Panc1 (cell line): ENCODE measurements at places on chromosomes 16 and 17. TPM values are rescaled to one million over a fixed set of nuclear protein-coding genes. Genes with fewer than 3 reads are reported as not detected.
A peak's percentile ranks its signal among the peaks of the same experiment; 100 is the strongest.

GRCh38 chr16:3655030-3655395 is 522 bp downstream of the DNASE1 start:
- H3K4me3 ChIP-seq: no peak overlapping the region
- no peak for DNase-seq
- no peak overlapping the region for H3K27ac ChIP-seq
- peaks cover 17% of the 10 kb centered on the region for H3K4me1 ChIP-seq

GRCh38 chr17:79647456-79647915 is 36.6 kb upstream of the RBFOX3 start:
- no peak overlapping the region for H3K27ac ChIP-seq
- no peaks in the 10 kb centered on the region for H3K4me1 ChIP-seq
- H3K27me3 ChIP-seq: peaks cover 14% of the 10 kb centered on the region

The HIC1 gene
- total RNA-seq: 1.4 TPM

DNA sequence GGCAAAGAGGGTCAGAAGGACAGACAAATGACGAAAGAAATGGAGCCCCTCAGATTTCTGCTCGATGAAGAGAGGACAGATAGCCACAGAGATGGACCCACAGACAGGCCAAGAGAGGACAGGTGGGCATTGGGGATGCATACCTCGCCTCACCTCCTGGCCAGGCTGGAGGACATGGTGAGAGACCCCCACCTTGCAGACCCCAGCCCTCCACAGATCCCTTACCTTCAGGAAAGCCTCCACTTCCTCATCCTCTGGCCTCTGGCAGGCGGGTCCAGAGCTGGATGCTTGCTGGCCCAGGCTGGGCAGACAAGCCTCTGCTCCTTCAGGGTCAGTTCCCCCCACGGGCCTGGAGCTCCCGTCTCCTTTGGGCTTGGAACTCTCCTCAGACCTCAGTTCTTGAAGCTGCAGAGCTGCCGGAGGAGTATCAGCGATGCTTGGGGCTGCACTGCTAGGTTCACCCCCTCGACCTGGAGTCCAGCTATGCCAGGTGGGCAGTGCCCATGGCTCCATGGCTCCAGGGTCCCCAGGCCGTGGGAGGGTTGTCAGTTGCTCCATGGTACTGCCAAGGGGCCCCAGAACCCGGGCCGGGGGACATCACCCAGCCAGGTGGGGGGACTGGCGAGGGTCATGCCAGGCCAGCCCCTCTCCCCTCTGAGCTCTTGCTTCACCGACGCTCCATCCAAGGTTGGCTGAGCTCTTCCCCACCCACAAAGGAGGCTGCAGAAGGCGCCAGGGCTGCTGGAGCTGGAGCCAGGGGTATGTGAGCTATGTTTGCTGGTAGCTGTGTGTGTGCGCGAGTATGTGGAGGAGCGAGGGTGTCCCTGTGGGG is 1.0 kb downstream of the TSPOAP1 start:
- no peaks in the 10 kb centered on the region for H3K36me3 ChIP-seq
- no peak overlapping the region for H3K4me3 ChIP-seq
- no peaks in the 10 kb centered on the region for H3K4me1 ChIP-seq
- no peaks in the 10 kb centered on the region for H3K27me3 ChIP-seq

DNA sequence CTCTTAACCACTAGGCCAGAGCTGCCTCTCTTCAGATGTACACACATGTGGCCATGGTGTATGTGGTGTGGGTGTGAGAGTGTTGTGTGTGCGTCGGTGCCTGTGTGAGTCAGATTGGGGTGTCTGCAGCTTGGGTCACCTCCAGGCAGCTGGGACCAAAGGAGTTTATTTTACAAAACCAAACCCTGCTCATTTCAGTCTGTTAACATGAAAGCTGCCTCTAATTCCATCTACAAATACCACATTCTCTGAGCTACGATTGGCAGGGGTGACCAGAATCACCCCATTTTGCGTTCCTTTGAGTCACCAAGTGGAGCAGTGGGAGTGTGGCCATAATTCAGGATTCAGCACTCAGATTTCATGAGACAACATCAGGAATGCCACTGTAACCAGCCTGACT is 105.3 kb downstream of the IRX5 start:
- no peaks in the 10 kb centered on the region for H3K4me1 ChIP-seq
- H3K27ac ChIP-seq: no peak overlapping the region
- DNase-seq: no peak
- no peaks in the 10 kb centered on the region for H3K27me3 ChIP-seq

The ZNHIT3 gene
- 16.8 TPM for total RNA-seq

The SLC16A11 gene
- not detected for total RNA-seq

The KRT33A gene
- not detected for total RNA-seq

GRCh38 chr17:26963163-26963503 is 330.8 kb upstream of the WSB1 start:
- H3K36me3 ChIP-seq: no peaks in the 10 kb centered on the region
- H3K27ac ChIP-seq: no peak overlapping the region
- H3K27me3 ChIP-seq: no peaks in the 10 kb centered on the region
- no peak overlapping the region for H3K4me3 ChIP-seq
- no peak for DNase-seq
- no peaks in the 10 kb centered on the region for H3K4me1 ChIP-seq

DNA sequence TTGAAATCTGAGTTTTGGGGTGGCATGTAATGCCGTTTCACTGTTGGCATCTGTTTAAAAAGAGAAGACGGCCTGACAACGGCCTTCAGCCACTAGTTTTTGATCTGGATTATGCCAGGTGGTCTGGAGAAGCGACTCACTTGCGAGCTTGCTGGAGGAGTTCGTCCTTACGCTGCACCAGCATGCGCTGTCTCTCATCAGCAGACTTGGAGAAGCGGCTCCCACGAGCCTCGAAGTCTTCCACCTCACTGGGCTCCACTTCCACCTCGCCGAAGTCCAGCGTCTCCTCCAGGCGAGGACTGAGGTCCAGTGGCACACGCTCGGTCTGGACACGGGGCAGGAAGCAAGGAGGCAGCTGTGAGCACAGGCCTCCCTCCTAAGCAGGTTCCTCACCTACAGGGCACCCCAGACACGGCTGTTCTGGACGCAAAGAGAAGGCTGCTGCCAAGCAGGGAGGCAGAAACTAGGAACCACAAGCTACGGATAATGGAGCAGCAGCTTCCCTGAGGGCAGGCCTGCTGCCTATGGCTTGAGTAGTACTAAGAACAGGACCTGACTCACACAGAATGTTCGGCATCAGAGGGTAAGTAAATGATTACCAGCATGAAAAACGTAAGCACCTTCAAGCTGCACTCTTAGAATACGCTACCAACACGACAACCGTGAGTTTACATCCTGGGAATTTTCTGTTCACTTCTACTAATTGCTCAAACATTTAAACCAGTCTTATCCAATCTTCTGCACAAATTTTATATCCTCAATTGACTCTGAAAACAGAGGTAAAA is 61.4 kb downstream of the AMFR start:
- H3K4me3 ChIP-seq: no peak overlapping the region
- no peaks in the 10 kb centered on the region for H3K36me3 ChIP-seq
- H3K27ac ChIP-seq: no peak overlapping the region
- H3K4me1 ChIP-seq: no peaks in the 10 kb centered on the region

The TM4SF5 gene
- not detected for total RNA-seq

The EFNB3 gene
- 2.5 TPM for total RNA-seq

The IKZF3 gene
- 0.59 TPM for total RNA-seq

The KRTAP2-1 gene
- total RNA-seq: not detected

DNA sequence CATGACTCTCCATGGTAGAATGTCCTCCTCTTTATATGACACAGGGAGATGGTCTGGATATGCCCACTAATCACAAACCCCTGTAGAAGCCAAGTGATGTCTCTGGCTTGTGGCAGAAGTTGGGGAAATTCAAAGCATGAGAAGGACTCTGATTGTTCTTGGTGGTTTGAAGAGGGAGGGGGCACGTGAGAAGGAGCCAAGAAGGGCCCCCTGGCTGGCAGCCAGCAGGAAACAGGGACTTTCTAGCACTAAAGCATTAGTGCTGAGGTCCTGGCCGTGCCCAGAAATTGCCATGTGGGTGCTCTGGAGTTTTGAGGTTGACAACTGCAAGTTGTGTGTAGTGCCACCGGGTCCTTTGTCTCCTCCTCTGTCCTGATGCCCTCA is 199.9 kb downstream of the LGALS9B start:
- H3K36me3 ChIP-seq: no peaks in the 10 kb centered on the region
- DNase-seq: no peak
- H3K4me1 ChIP-seq: no peaks in the 10 kb centered on the region
- H3K27ac ChIP-seq: no peak overlapping the region
- H3K27me3 ChIP-seq: no peaks in the 10 kb centered on the region
- H3K4me3 ChIP-seq: no peak overlapping the region

- H3K27ac ChIP-seq: no peak overlapping the region
- DNase-seq: no peak
- no peak overlapping the region for H3K4me3 ChIP-seq
- H3K27me3 ChIP-seq: no peaks in the 10 kb centered on the region
- no peaks in the 10 kb centered on the region for H3K36me3 ChIP-seq
Observed at GRCh38 chr16:76931186-76931585, 259.8 kb upstream of the MON1B start.

- H3K4me3 ChIP-seq: peak overlapping the region; percentile 64
- peaks cover 28% of the 10 kb centered on the region; the same call in 1 of the 2 replicates for H3K4me1 ChIP-seq
- H3K27me3 ChIP-seq: no peaks in the 10 kb centered on the region
- no peak for DNase-seq
- H3K27ac ChIP-seq: no peak overlapping the region
Observed at GRCh38 chr17:64661726-64661975, 456 bp downstream of the SMURF2 start.

- H3K27ac ChIP-seq: peak overlapping the region; percentile 62
- DNase-seq: no peak
Observed at GRCh38 chr16:22296225-22297113, 740 bp upstream of the POLR3E start.

- H3K27ac ChIP-seq: no peak overlapping the region
- DNase-seq: no peak
- no peak overlapping the region for H3K4me3 ChIP-seq
Observed at GRCh38 chr17:39014044-39014794, 47.0 kb upstream of the FBXO47 start.

DNA sequence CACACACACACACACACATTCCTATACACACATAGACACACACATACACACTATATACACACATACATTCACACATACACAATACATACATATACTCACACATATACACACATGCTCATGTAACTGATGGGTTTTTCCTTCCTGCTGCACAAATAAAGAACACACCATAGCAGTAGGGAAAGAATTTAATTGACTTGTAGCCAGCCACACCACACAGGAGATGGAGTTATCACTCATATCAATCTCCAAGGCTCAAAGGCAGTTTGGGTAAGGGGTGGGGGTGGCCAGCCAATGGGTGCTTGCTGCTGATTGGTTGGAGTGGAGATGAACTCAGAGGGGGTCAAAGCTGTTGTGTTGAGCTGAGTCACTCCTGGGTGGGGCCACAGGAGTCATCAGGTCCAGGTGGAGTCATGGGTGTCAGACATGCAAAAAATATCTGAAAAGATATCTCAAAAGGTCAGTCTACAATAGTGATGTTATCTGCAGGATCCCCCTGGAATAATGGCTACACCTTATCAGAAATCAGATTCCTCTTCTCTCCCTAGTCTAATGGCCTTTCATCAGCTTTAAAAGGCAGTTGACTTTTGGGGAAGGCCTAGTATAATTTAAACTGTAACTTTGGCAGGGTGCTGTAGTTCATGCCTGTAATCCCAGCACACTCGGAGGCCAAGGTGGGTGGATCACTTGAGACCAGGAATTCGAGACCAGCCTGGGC is 46.1 kb downstream of the WSB1 start:
- H3K27me3 ChIP-seq: no peaks in the 10 kb centered on the region
- no peak overlapping the region for H3K4me3 ChIP-seq

The DPEP3 gene
- total RNA-seq: not detected

The KRT12 gene
- not detected for total RNA-seq

The CENPX gene
- 187 TPM for total RNA-seq

DNA sequence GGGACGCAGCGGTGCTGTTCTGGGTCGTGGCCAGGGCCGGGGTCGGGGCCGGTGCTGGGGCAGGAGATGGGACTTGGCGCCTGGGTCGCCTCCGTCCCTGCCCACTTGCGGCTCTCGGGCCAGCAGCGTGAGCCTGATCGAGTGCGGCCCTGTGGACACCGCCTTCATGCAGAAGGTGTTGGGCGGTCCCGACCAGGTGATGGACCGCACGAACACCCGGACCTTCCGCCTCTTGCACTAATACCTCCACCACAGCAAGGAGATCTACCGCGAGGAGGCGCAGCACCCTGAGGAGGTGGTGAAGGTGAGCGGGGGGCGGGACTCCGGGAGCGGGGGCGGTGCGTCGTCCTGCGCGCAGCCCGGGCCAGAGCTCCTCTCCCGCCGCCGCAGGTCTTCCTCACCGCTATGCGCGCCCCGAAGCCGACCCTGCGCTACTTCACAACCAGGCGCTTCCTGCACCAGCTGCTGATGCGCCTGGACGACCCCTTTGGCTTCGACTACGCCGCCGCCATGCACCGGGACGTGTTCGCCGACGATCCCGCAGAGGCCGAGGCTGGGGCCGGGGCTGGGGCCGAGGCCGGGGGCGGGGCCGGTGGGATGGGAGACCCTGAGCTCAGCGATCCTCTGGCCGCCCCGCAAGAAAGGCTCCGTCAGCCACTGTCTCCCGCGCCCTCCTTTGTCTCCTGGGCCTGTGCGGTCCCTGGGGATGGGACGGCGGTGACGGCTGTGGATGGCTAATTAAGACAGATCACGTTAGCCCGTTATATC is 4.5 kb upstream of the HSD17B1 start:
- H3K27me3 ChIP-seq: no peaks in the 10 kb centered on the region
- H3K4me3 ChIP-seq: peak overlapping the region; percentile 52
- H3K27ac ChIP-seq: peak overlapping the region; percentile 26
- DNase-seq: no peak
- no peaks in the 10 kb centered on the region for H3K36me3 ChIP-seq

- H3K27ac ChIP-seq: no peak overlapping the region
- no peak overlapping the region for H3K4me3 ChIP-seq
- H3K4me1 ChIP-seq: no peaks in the 10 kb centered on the region
Observed at GRCh38 chr17:43857957-43858600, 11.1 kb downstream of the CD300LG start.

DNA sequence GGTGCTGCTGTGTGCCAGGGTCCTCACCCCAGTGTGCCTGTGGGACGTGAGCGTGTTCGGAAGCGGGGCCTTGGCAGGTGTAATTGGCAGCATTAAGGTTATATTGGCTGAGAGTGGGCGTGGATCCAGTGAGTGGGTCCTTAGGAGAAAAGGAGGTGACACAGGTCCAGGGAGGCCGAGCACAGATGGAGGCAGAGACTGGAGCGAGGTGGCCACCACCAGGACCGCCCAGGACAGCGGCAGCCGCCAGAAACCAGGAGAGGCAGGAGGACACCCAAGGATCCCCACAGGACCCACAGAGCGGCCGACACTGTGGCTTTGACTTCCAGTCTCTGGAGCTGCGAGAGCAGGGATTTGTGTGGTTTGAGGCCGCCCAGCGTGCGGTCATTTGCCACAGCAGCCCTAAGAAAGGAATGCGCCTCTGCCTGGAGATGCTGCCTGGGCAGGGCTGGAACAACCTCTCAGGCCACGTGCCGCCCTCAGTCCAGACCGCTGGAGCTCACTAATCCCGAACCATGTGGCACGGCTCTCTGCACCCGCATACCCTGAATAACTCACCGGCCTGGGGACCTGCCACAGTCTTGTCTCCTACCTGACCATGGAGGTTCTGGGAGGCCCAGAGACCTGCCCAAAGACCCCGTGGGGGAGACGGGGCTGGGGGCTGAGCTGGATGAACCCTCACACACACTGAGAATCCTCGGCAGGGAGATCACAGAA is 45.4 kb downstream of the SOX8 start:
- no peaks in the 10 kb centered on the region; the same call in 1 of the 2 replicates for H3K27me3 ChIP-seq
- no peak overlapping the region for H3K4me3 ChIP-seq
- DNase-seq: no peak
- H3K27ac ChIP-seq: no peak overlapping the region
- H3K4me1 ChIP-seq: no peaks in the 10 kb centered on the region
- H3K36me3 ChIP-seq: no peaks in the 10 kb centered on the region
